ENCODE measurements at places on chromosomes 4 and X.

- peak; percentile 62 for DNase-seq
Observed at GRCh38 chr4:169385376-169385775, 114.6 kb upstream of the SH3RF1 start.

GRCh38 chr4:114087596-114088230, 108.3 kb upstream of the ARSJ start:
- peak; percentile 65 for DNase-seq

DNA sequence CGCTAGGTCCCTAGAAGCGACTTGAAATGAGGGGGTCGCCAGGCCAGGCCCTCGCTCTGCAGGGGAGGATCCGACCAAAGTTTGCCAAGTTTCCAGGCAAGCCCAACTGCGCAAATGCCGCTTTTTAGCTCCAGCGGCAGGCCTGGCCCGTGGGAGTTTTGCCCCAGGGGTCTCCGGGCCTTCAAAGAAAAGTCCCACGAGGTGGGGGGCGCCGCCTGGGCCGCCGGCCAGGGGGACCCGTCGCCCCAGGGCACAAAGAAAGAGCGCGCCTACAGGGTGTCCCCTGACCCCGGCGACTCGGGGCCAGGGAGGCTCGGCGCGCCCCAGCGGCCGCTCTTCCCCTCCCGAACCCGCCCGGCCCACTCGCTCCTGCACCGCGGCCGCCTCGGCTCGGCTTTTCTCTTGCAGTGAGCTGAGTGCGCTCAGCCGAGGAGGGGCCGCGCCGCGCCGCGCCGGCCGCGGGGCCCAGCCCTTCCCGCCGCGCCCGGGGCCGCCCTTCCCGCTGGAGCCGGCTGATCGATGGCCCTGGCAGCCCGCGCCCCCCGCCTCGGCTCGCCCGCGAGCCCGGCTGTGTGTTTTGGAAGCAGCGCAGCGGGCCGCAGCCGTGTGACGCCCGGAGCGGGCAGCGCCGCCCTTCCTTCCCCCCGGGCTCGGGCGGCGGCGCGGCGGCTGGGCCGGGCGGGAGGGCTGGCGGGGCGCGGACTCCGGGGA, 754 bp upstream of the KLF3 start:
- DNase-seq, result no peak

DNA sequence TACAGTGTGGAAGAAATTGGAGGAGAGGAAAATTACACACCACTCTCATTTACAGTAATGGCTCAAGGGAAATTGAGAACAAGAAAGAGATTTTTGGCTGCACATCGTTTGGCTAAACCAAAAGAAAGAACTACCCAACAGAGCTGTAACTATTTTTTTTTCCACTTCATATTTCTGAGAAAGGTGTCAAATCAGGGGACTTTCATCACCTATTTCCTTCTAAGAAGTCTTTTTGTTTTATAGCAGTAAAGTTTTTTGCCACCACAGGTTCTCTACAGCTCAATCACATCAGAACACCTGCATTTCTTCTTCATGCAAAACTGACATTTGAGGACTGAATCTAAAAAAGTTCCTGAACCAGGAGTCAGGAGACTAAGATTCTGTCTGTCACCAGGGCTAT, 57.5 kb upstream of the TNIP3 start:
- DNase-seq, result no peak

GRCh38 chr4:8073206-8073863, 85.3 kb downstream of the ABLIM2 start:
- DNase-seq, result no peak

DNA sequence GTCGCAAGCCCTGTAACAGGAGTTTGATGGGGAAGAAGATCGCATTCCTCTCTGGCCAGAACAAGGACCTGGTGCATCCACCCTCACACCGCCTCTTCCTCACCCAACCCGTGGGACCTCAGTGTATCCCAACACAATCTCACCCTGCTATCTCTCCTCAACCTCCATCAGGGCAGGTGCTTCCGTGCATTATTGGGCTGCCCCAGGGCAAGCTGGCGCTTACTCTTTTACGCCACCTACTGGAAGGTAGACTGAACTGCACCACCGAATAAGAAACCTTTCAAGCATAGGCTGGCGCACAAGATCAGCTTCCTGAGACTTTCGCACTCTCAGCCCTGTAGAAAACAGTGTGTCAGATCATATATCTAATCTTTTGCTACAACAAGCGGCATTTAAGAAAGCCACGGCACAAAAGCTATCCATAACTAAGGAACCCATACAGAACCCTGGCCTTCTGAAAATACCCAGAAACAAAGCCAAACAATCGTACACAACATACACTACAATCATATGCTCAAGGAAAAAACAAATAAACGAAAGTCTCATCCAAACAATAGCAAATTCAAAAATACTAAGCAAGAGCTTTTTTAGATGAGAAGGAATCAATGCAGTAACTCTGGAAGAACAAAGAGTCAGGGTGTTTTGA, 209.3 kb downstream of the UGT8 start:
- peak; percentile 2 for DNase-seq

DNA sequence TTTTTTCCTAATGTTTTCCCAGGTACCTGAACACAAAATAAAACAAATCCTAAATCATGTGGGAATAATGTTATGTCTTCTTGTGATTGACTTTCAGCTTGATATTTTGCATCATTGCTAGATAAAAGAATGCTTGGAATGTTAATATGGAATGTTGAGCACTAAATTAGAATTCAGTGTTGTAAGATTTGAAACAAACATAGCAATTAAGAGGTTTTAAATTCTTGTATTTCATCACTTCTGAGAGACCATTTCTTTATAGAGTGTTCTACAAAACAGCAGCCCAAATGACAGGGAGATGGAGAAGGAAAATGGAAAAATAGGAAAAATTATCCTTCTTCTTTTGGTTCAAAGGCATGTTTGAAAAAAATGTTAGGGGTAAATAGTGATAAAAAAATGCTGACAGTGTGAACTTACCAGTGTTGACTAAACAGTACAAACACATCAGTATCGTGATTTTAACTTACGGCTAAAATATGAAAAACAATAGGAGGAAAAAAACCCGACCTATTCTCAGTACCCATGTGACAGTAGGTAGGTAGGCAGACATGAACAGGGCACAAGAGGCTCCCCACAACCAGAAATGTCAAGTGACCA, 102.6 kb upstream of the PDE5A start:
- no peak for DNase-seq

- DNase-seq, result no peak
Observed at GRCh38 chr4:86928400-86929255, 6.2 kb upstream of the AFF1 start.

DNA sequence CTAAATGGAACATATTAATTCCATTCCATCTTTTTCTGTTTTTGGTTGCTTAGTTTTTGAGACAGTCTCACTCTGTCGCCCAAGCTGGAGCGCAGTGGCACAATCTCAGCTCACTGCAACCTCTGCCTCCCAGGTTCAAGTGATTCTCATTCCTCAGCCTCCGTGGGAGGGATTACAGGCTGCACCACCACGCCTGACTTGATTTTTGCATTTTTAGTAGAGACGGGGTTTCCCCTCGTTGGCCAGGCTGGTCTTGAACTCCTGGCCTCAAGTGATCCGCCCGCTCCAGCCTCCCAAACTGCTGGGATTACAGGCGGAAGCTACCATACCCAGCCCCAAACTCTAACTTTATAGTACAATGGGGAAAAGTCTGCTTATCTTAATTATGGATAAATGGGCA, 11.2 kb downstream of the HNRNPD start:
- no peak for DNase-seq

DNA sequence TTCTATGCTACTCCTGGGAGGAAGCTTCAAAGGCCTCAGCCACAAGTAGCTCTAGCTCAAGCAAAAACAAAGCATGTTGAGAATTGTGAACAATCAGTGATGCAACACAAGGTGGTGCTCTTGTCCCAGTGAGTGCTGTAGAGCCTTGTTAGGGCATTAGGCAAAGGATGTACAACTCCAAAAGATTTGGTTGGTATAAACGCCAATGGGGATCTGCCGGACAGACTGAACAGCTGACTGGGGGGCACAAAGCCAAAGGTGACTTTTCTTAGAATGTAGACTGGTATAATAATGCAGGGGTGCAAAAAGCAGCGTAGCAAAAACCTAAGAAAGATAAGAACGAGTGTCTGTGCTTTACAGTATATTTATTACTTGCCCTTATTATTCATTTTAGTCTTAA, 62.6 kb upstream of the ALB start:
- DNase-seq, result peak; percentile 56

DNA sequence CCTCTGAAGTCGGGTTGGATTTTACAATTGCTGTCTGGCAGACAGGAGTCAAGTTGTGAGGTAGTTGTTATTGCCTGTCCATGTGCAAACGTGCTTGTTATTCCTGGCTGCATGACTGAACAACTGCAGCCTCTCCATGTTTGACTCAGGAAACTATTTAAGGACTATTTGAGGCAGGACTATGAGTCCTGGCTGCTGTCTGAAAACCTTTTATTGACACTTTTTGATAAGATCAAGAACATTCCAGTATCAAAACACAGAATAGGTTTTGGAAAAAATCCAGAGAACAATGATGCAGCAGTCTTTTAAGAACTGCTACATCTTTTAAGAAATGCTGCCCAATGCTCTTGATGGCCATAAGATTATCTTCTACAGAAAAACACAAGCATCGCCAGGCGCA, 10.0 kb upstream of the SPRY1 start:
- peak; percentile 18 for DNase-seq

GRCh38 chrX:56343664-56344063, 111.5 kb downstream of the KLF8 start:
- no peak for DNase-seq
